Naive thymus-derived CD4-positive, alpha-beta T cell (primary cell): ENCODE measurements at places on chromosomes 1 and 21. TPM values are rescaled to one million over a fixed set of nuclear protein-coding genes. Genes with fewer than 3 reads are reported as not detected.

DNA sequence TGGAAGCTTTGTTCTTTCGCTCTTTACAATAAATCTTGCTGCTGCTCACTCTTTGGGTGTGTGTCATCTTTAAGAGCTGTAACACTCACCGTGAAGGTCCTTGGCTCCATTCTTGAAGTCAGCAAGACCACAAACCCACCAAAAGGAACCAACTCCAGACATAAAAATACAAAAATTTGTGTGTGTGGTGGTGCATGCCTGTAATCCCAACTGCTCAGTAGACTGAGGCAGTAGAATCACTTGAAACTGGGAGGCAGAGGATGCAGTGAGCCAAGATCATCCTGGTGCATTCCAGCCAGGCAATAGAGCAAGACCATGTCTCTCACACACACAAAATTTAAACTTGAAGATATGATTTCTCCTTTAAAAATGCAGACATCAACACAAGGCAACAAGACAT, 1431.7 kb upstream of the B3GALT2 start:
- no peak for DNase-seq

DNA sequence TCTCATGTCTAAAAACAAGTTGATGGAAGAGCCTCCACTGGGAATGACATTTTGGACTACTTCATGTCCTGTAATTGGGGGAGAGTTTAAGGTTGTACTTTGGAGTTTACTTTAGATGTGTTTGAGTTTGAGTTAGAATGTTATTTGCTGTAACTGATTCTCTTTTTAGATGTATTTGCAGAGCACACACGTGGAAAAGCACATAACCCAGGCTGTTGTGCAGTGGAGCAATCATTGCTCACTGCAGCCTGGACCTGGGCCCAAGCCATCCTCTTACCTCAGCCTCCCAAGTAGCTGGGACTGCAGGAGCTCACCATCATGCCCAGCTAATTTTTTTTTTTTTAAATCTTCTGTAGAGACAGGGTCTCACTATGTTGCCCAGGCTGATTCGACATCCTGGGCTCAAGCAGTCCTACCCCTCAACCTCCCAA, 36.7 kb upstream of the SH3D21 start:
- DNase-seq: no peak

DNA sequence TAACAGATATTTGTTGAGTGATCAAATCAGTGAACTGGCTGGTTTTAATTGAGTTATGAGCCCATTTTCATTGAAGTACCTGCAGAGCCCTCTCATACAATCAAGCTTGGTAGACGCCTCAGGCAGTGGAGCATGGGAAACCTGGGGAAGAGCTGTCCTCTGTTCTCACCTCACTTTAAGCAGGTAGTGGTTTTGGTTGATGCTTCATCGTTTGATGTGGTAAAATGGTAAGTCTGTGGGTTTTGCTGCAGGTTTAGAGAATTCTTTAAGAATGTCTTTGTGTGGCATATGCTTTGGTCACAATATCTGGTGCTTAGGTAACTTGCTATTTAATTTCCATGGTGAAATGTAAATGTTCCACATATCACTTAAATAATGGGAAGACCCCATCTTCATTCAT, 10.0 kb downstream of the LAMC1 start:
- no peak for DNase-seq

- no peak for DNase-seq
Measured at GRCh38 chr1:150516050-150516591, 569 bp downstream of the FALEC start.

GRCh38 chr1:154157520-154158306, 2.8 kb upstream of the NUP210L start:
- DNase-seq: peak; percentile 84

- no peak for DNase-seq
Measured at GRCh38 chr1:152515434-152515783, 1.1 kb downstream of the CRCT1 start.

GRCh38 chr1:165826565-165827267, 698 bp upstream of the UCK2 start:
- DNase-seq: no peak

GRCh38 chr1:193262661-193263060, 76.2 kb upstream of the B3GALT2 start:
- DNase-seq: no peak

GRCh38 chr1:172906778-172907592, 143.8 kb downstream of the TNFSF18 start:
- no peak for DNase-seq

- DNase-seq: no peak
Measured at GRCh38 chr1:202643397-202644218, 66.6 kb downstream of the SYT2 start.

GRCh38 chr1:18297896-18298648, 182.7 kb upstream of the KLHDC7A start:
- no peak for DNase-seq

DNA sequence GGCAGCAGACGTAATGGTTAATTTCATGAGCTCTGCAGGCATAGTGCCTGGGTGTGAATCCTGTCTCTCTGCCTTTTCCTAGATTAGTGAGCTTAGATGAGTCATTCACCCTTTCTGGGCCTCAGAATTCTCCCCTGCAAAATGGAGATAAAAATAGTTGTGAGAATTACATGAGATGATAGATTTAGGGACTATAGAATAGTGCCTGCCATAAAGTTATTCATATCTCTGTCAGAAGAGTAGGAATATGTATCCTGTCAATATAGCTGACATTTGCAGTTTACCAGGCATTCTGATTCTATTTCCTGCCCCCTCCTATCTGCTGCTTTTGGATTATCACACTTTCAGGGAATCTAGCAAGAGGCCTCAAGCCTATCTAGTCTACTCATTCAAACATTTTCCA, 112.0 kb downstream of the PDE4B start:
- DNase-seq: no peak

GRCh38 chr1:205927676-205928075, 15.6 kb downstream of the SLC26A9 start:
- no peak for DNase-seq

GRCh38 chr1:6259491-6260362, 1.2 kb downstream of the GPR153 start:
- DNase-seq: peak; percentile 57

DNA sequence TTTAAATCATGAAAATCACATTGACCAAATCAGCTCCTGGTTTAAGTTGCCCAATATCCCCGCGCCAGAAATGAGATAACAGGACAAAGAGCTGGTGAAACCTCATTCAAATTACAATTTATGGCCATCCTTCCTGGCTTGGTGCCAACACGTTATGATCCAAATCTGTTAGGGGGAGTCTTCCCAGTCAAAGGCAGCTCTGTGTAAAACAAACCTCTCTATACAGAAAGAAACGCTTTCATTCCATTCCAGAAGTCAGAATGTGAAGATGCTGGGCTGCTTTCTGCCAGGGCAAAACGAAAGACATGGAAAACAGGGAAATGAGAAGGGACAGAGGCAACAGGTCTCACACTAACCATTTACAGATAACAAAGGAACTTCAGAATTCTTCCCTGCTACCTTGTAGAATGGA, 53.5 kb upstream of the TIAM1 start:
- no peak for DNase-seq

DNA sequence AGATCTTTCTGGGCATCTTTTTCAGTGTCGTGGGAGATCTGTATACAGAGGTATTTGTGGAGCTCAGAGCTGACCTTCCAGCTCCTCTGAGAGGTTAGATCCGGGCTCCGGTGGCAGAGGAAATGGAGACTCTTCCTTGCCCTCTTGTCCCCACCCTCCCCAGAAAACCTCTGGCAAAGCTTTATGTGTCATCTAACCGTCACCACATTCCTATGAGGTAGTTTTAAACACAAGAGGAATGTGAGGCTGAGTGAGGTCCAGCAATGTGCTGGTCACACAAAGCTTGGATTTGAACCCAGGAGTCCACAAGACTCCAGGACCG, 1.2 kb downstream of the CD160 start:
- no peak for DNase-seq

DNA sequence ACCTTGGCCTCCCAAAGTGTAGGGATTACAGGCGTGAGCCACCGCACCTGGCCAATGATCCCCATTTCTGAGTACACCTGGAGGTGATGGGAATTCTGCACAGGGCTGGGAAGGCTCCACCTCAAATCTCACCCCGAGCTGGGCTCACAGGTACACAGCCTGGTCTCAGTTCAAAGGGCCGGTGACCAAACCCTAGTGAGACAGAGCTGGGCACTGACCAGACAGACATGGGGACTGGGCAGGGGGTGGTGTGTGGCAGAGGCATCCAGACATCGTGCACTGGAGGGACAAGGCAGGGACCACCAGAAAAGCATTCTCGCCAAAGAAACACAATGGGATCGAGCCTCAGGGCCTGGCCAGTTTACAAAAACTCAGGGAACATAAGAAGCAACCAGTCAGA, 17.2 kb downstream of the LSS start:
- DNase-seq: no peak

GRCh38 chr1:211761400-211761799, 69.2 kb downstream of the LPGAT1 start:
- no peak for DNase-seq

DNA sequence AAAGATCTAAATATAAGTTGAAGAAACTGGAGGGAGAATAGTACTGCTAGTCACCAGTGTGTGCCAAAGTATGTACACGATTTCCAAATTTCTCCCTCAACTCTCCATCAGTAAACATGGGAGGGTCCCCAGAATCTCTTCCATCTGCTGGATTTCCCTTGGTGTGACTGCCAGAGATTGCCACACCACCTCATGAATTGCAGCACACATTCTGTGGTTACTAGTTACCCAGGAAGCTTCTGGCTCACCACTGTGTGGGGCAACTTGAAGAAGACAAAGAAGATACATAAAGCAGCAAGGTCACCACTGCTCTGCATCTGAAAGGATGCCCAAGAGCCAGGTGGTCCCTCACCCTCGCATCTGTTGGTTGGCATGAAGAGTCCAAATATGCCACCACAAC, 191.7 kb upstream of the ESRRG start:
- no peak for DNase-seq

- DNase-seq: no peak
Measured at GRCh38 chr21:45872471-45872870, 109.1 kb upstream of the COL6A1 start.

DNA sequence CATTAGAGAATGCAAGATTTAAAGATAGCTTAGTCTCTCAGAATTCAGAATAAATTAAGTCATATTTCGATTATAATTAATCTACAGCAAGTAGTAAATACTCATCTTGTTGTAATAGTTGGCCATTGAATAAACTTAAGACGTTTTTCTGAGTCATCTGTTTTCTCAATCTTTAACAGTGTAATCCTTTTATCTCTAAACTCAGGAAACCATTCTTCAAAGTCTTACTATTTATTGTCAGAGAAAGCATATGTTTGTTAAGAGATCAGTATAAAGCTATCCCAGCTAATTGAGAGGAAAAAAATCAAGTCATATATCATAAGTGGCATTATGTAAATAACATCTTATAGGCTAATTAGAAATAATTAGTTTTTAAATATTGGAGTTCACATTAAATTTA, 201.2 kb upstream of the ADAMTS5 start:
- DNase-seq: no peak

AGT gene
- not detected for polyA plus RNA-seq

MYBPH gene
- polyA plus RNA-seq: not detected

PTGS2 gene
- not detected for polyA plus RNA-seq

HAO2 gene
- polyA plus RNA-seq: not detected

OPN3 gene
- 32.7 TPM for polyA plus RNA-seq

SYCP1 gene
- polyA plus RNA-seq: not detected

SPATA21 gene
- polyA plus RNA-seq: not detected

PDC gene
- not detected for polyA plus RNA-seq
